ENCODE measurements at places on chromosomes 13 and 19.

GRCh38 chr13:43335764-43336163 is 312.4 kb downstream of the DNAJC15 start:
- DNase-seq = no peak

DNA sequence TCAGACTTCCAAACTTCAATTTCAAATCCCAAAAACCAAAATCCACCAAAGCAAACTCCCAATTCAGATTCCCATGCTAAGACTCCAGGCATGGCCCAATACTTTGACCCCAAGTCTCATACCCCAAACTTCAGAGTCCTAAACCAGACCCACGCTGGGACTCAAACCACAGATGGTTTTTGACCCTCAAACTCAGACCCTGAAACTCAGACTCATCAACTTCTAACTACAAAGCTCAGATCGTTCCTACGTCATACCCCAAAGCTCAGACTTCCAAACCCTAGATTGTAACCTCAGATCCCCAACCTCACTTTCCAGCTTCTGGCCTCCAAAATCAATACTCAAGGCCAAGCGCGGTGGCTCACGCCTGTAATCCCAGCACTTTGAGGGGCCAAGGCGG is 11.9 kb downstream of the RYR1 start:
- no peak for DNase-seq

DNA sequence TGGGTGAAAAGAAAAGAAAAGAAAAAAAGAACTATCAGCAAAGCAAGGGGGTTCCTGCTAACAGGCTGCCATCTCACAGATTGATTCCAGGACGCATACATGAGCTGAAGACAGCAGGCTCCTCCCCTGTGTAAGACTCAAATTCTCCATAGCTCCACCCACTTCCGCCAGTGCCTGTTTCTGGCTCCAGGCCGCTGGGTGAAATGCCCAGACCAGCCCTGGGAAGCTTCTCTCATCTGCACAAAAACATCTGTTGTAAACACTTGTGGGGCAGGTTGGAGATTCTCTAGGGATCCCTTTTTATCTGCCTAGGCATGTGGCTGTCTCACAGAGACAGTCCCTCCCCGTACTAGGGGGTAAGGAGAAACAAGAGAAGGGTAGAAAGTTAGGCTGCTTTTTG is 1054.4 kb upstream of the SPRY2 start:
- DNase-seq = no peak

DNA sequence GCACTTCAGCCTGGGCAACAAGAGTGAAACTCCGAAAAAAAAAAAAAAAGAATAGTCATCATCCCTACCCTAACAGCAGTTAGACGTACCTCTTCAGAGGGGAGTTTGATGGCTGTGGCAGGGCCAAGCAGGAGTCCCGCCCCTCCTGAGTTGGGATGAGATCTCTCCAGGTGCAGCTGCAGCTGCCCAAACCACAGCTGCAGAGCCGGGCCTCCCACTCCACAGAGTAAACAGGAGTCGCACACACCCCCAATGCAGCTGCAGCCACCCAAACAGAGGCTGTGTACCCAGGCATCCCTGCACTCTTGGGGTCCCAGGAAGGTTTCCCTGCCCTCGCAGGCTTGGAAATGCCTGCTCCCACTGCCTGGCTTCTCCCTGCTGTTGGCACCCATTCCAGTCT is 17.4 kb upstream of the MLLT1 start:
- no peak for DNase-seq

DNA sequence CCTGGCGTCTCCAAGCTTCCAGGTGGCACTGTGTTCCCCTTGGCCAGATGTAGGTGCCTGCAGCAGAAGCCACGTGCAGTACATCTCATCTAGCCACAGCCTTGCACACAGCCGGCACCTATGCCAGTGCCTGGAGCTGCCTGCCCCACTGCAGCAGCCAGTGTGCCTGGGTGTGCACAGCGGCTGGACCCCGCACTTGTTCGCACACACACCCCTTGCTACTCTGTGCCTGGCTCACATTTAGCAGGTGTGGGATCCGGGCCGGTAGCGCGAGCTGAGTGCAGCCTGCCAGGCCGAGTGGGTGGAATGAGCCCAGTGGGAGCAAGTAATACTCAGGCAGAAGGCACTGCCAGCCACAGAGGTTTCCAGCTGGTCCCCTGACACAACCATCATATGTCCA is 26.9 kb upstream of the RBM26 start:
- DNase-seq = no peak

DNA sequence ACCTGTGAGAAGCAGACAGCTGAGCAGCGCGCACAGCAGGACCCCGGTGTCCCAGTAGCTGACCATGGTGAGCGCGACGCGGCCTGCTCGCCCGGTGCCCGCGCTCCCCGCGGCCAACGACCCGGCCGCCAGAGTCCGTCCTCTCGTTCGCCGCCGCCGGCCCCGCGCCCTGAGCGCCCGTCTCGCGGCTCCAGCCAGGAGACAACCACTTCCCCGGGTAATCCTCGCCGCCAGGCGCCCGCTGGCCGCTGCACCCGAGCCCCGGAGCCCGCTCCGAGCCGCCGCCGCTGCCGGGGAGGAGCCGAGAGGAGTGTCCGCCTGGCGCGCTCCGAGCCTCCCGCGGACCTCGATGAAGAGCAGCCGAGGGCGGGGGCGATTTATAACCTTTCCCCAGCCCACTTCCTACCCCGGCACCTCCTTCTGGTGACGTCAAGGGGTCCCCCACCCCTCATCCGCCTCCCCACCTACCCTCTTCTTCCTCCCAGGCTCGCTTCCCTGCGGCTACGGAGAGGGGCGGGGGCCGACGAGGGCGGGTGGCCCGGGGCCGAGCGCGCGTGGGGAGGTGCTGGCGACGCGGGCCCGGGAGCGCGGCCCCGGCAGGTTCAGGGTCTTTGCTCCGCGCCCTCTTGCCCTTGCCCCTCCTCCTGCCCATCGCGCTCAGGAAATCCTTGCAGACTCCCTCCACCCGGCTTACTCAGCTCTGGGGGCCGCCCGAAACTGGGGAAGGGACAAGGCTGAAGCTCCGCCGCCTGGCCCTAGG is at the start of gene FLT1:
TSS of gene FLT1 (minus strand) at position 351 of the 760 bp plus-strand sequence. CDS start at position 66, 285 bp downstream.
- DNase-seq = peak; percentile 33

- DNase-seq = no peak
Measured at GRCh38 chr19:2483484-2484151, 7.7 kb downstream of the GADD45B start.

DNA sequence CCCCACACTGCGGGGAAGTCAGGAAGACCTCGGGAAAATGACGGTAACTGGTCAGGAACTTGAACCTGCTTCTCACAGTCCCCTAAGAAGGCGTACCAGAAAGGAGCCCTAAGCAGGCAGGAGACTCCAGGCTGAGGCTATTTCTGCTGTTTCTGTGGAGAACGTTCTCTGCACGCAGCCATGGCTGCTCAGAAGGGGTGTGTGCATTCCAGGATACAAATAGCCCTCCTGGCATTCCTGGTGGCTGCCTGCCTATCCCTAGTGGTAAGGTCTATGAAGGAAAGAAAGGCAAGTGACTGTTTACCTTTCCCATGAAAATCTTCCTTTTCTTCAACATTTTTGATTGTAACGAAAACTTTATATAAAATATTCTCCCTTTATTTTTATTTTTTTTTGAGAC is 2.5 kb downstream of the SGCG start:
- no peak for DNase-seq

DNA sequence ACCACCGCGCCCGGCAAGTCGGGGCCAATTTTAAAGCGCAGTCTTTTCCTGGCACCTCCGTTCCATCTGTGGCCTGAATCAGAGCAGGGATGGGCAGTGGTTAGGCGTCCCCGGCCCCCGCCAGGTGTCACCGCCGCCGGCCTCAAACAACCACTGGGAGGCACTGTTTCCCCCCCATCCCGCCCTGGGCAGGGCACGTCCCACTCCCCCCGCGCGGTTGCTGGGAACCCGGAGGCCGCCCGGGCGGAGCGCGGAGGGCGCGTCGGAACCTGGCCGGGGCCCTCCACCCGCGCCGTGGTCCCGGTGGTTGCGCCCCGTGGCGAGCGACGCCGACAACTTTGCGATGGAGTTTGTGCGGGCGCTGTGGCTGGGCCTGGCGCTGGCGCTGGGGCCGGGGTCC is at the start of gene GRIN3B:
TSS of gene GRIN3B (plus strand) at position 325 of the 400 bp plus-strand sequence. CDS start at position 344, 19 bp downstream.
- peak; percentile 39 for DNase-seq

DNA sequence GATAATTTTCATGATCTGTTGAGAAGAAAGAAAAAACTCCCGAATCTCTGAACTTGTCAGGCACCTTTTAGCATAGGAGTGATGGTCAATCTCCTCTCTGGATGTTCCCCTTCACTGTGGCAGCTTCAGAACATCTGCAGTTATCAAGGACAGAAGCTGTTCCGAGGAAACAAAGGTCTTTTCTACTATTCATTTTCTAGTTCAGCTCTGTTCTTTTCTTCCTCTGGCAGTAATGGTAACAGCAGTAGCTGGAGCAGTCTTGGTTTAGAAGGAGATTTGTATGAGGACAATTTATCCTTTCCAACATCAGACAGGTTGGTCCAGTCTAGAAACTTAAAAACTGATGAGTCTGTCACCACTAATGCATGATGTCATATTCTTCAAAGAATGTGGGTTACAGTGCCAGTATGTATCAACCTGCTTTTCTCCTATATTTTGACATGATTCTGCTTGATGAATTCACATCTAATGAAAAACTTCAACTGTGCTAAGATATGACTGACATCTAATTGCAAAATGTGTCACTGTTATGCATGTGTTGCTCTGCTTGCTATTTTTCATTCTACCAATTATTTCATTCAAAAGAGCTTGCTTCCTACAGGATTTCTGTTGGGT is 41.0 kb downstream of the AKAP11 start:
- no peak for DNase-seq

DNA sequence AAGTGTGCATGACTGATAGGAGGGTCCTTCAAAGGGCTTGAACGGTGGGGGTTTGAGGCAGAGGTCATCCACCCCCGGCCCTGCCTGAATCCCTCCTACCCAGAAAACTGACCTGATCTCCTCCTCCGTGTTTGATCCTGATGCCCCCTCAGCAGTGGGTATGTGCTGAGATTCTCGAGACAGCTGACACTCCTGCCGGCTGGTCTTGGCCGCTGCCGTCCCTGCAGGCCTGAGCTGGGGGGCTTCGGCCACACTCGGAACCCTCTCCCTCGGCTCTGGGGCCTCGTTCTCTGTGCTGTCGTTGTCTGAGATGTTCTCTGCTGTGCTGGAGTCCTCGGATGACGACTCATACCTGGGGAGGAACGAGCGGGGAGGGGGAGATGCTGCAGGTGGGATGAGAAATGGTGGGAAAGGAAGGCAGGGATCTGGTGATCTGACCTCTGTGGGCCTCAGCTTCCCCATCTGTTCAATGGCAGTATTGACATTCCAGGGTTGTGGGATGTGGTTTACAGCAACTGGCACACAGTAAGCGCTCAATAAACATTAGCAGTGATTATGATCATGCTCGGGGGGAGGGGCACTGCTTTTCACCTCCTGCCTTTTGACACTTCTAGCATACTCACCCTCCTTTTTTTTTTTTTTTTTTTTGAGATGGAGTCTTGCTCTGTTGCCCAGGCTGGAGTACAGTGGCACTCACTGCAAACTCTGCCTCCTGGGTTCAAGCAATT is 20.7 kb downstream of the KANK2 start:
- DNase-seq = no peak

- DNase-seq = no peak
Measured at GRCh38 chr13:41492432-41493260, 35.3 kb downstream of the RGCC start.

DNA sequence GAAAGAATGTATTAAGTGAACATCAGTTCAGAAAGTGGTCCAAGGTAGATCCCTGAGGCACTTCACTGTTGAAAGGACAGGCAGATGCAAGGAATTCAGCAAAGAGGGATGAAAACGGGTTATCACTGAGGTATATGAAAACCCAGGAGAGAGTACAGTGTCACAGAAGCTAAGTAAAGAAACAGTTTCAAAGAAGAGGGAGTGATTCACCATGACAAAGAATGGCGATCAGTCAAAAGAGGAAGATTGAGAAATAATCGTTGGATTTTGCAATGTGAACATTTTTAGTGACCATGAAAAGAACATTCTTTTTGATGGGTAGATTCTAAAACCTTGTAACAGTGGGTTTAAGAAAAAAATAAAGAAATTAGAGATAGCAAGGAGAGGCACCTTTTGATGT is 99.3 kb downstream of the EPSTI1 start:
- no peak for DNase-seq

GRCh38 chr13:51237386-51237785 is 15.2 kb downstream of the FAM124A start:
- no peak for DNase-seq

DNA sequence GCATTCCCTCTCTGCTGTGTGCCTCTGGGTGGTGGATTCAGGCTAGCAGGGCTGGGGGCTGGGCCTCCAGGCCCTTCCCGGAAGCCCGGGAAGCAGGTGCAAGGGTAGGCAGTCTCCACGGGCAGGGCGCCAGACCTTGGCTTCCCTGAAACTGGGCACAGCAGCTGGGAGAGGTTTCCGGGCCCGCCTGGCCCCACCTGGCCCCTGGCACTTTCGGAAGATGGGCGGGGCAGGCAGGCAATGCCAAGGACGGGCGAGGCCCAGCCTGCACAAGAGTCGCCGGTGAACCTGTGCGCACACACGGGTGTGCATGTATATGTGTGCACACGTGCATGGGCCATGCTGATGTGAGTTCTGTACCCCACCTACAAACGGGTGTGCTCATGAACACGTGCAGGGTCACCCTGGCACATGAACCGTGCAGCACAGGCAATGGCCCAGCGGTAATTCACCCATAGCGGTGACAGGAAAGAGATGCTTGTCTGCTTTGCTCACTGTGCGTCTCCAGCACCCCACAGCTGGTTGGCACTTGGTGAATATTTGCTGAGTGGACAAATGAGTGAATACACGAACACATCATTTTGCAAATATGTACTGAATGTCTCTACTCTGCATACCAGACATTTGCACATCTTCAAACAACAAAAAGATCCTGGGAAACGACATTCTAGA is 15.3 kb downstream of the GADD45B start:
- DNase-seq = no peak

GRCh38 chr13:114129649-114130062 is 2.8 kb downstream of the RASA3 start:
- DNase-seq = no peak

DNA sequence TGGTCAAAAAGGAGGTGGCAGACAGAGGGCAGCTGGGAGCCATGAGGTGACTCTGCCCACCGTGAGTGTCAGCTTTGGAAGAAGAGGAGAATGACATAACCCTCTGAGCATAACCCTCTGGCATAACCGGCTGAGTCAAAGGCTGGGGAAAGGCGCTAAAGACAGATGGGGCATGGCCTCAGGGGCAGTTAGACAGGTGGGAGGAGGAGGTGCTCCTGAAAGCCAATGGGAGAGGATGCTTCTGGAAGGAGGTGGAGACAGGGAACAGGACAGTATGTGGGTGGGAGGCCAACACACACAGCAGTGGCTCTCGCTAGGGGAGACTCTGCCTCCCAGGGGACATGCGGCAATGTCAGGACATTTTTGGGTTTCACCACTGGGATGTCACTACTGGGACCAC is 17.1 kb downstream of the ELAVL1 start:
- no peak for DNase-seq

DNA sequence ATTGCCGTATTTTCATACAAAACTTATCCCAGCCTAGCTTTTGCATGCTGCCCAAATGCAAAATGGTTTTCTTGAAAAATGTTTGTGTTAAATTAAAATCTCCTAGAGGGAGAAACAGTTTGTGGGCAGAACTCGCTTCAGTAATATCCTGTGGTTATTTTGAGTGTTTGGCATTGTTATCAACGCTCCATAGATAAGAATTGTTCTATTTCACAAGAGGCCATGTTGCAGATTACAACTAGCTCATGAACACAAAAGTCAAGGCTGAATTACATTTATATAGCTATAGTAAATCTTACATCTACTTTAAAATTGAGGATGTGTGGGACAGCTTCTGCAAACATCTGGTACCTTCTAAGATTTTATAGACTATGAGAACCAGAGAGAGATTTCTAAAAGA is 447.9 kb downstream of the DCT start:
- DNase-seq = no peak

All from stimulated activated CD4-positive, alpha-beta T cell treated with anti-CD3 and anti-CD28 coated beads, Interleukin-2, amount 100 ng/mL, for 4 hours (primary cell).